Astrocyte of the cerebellum (primary cell): ENCODE measurements at places on chromosomes 1 and 21.

GRCh38 chr1:31776032-31776431, 11.9 kb upstream of the ADGRB2 start:
- DNase-seq = no peak

DNA sequence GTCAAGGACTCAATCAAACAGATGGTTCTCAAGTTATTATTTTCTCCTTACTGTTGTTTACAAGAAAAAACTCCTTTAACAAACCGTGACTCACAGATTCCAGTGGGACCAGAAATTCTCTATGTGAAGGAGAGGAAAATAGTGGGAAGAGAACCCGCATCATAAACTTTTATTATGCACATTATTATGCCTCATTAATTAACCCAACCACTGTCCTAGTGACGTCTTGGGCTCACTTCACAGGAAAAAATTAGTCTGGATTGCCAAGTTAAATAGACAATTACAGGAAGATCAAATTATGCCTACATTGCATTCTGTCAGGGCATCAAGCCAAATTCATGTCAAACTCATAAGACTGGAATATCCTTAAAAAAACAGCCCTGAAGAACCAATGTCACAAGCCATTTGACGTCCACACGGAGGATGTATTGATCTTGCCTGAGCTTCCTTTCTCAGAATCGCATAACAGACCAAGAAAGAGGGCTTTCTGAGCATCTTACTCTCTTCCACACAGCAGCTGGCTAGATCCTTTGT, 347.8 kb downstream of the DUSP10 start:
- DNase-seq = peak; percentile 97

- no peak for DNase-seq
Observed at GRCh38 chr1:11576109-11576875, 77.9 kb downstream of the FBXO2 start.

DNA sequence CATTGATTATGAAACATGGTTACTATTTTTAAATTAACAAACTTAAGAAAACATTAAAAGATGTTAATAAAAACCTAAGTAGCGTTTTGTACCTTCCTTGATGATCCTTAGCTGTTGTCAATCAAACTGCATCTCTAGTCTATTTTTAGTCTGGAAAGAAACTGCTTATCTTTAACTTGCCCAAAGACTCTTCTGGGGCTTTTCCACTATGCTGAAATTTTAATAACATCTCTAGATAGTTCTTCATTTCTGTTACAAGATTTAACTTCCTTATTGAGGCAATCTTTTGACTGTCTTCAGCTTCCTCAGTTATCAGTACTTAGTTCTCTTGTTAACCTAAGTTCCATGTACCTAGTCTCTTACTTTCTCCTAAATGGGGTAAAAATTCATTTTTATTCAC, 135.9 kb upstream of the HMCN1 start:
- no peak for DNase-seq

DNA sequence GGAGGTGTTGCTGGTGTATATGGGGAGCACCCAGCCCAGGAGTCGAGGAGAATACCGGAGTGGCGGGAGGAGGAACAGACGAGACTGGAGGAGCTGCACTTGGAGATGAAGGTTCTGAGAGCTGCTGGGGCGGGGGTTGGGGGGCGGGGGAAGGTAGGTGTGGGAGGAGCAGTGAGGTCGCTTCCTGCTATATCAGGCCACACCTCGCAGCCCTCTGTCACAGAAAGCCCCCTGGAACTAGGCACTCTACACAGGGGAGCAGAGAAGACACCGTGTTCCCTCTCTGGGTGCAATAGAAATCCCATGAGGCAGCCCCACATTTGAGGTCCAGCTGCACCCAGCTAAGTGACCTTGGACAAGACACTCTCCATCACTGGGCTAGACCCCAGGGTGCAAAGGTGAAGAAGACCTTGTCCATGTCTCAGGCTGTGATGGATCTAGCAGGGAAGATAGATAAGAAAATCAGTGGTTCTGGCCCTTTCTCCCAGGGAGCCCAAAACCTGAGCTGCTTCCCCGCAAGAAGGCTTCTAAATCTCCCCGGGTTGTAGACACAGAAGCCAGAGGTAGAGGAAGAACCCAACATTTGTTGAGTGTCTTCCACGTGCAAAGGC, 155.8 kb upstream of the EDN2 start:
- DNase-seq = no peak

GRCh38 chr21:17793246-17794123, 25.7 kb downstream of the C21orf91 start:
- no peak for DNase-seq

- no peak for DNase-seq
Observed at GRCh38 chr1:24984300-24984699, 54.2 kb upstream of the RUNX3 start.

DNA sequence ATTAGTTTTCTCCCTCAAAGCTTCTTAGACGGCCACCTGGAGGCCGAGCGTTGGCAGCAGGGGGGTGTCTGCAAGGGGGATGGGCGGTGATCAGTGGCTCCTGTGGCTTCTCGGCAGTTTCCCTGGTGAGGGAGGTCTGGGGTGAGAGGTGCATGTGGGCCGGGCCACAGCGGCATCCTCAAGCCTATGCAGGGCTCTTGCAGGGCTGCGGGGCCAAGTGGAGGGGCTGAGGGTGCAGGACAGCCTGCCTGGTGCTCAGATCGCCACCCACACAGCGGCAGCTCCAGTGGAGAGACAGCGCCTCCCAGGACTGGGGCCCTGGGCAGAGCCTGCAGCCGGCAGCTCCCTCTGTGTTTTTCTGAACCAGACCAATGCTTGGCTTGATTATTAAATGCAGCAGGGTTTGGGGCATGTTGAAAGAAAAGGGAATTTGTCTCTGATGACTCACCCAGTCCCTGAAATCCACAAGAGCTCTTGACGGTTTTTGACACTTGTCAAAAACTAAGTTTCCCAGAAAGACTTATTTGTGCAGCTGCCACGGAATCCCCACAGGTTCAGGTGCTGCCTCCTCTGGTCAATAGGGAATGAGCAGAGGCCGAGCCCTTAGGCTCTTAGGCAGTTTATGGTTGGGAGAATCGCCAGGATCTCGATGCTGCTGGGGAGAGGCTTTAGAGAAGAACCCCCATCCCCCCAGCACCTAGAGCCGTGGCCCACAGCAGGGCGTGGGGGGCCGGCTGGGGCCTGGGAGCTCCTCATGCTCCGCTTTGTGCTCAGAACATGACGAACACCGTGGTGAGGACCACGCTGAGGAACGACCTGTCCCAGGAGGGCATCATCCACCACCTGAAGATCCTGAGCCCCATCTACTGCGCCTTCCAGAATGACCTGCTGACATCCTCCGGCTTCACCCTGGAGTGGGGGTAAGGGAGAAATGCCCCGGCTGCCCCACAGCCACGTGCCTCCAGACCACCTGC, 54.7 kb downstream of the UMODL1 start:
- DNase-seq = no peak

GRCh38 chr21:18917622-18918021, 514.0 kb upstream of the TMPRSS15 start:
- no peak for DNase-seq

DNA sequence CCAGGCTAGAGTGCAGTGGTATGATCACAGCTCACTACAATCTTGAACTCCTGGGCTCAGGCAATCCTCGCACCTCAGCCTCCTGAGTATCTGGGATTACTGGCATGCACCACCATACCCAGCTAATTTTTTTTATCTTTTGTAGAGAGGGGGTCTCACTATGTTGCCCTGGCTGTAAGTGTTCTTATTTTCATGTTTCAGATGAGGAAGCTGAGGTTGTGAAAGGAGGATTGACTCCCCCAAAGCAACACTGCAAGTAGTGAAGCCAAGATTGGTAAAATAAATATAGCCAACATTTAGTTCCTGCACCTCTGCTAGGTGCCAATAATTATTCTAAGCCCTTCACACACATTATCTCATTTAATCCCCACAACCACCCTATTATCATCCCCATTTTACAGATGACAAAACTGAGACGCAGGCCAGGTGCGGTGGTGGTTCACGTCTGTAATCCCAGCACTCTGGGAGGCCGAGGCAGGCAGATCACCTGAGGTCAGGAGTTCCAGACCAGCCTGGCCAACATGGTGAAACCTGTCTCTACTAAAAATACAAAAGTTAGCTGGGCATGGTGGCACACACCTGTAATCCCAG, 2.1 kb downstream of the PMVK start:
- DNase-seq = no peak

- no peak for DNase-seq
Observed at GRCh38 chr1:241695246-241696171, 43.4 kb downstream of the WDR64 start.

- no peak for DNase-seq
Observed at GRCh38 chr1:17538010-17538409, 1.5 kb upstream of the ARHGEF10L start.

DNA sequence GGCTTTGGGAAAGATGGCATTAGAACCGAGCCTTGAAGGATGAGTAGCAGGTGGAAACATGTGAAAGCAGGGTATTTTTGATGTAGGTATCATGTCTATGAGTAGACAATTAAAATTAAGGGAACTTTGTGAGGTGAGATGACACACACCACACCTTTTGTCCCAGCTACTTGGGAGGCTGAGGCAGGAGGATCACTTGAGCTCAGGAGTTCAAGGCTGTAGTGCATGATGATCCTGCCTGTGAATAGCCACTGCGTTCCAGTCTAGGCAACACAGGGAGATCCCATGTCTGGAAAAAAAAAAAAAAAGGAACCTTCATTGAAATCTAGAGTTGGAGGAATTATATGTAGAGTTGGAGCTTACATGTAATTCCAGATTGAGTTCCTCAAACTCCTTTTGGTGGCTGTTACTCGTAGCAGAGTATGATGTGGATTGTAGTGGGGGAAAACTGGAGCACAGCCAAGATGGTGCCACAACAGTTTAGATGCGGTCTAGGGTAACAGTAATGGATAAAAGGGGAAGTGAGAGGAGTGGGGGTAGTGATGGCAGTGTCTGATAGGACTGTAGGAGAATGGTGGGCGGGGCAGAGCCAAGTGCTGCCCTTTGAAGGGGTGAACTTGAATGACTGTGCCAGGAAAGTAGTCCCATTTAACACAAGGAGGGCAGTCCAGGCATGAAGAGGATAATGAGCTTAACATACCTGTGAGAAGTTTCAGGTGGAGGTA, 17.4 kb downstream of the AK4 start:
- no peak for DNase-seq

DNA sequence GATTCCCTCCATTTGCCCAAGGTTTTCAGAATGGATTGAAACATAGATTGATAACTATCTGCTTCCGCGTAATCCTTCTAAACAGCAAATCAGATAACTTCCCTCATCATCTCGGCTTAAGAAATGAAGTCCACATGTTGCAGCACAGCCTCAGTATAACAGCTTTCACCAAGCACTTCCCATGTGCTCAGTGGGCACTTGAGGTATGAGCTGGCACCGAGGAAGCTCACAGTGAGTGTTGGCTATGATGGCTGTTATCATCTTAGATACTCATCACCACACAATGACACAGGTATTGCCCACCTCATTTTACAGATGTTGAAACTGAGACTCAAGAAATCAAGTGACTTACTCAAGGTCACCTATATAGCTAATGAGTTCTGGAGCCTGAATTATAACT, 43.2 kb downstream of the RCSD1 start:
- DNase-seq = no peak

GRCh38 chr1:227357171-227357926, 39.1 kb upstream of the CDC42BPA start:
- peak; percentile 28 for DNase-seq

DNA sequence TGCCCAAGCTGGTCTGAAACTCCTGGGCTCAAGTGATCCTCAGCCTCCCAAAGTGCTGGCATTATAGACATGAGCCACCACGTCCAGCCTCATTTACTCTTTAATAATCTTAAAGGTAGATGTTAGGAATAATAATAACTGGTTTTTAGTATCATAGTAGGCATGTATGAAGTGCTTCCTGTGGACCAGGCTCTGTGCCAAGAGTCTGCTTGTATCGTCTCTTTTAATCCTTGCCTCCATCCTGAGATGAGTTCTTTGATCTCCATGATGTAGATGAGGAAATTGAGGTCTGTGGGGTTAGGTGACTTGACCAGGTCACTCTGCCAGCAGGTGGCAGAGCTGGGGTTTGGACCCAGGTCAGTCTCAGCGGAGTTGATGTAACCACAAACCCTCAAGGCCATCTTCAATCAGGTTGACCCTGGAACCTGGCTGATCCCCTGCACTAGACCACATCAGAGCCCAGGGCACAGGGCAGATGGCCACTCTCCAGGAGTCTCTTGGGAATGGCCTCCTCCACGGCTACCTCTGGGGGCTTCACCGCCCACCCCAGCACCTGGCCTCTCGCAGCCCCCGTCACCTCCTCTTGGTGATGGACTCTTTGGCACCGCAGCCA, 11.3 kb downstream of the EFHD2 start:
- no peak for DNase-seq

DNA sequence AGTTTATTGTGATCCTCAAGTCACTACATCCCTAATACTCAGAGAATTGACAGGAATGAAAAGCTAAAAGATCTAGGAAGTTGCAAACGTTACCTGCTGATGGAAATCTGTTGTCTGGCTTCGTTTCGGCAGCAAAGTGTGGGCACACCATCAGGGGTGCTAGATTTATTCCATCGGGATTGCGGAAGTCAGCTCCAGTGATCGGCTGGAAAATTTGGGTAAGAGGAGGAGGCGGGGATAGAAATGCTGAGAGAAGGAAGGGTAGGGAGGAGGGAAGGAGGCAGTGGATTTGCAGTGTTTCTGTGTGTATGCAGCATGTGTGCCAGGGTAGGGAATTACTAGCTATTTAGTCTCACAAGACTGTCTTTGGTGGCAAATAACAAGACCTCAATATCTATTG, at the start of gene CTSK:
Gene CTSK (minus strand): TSS at position 140 of the 400 bp plus-strand sequence. CDS start 1,455 bp downstream, outside the sequence.
- no peak for DNase-seq

DNA sequence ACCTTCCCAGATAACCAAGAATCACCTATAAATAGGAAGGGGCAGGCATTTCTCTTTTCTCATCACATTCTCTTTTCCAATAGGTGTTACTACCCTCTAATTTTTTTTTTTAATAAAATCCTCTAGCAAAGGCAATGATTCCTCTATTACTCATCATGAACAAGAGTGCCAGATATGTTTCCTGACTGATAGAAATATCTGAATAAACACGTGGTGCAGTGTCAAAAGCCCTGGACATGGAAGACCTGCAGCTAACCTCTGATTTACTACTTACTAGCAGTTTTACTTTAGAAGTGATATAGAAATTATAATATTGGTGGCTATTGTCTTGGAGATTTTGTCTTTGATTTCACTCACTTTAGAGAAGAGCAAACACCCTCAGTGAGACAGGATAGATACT, 194.6 kb upstream of the SAMSN1 start:
- DNase-seq = no peak

DNA sequence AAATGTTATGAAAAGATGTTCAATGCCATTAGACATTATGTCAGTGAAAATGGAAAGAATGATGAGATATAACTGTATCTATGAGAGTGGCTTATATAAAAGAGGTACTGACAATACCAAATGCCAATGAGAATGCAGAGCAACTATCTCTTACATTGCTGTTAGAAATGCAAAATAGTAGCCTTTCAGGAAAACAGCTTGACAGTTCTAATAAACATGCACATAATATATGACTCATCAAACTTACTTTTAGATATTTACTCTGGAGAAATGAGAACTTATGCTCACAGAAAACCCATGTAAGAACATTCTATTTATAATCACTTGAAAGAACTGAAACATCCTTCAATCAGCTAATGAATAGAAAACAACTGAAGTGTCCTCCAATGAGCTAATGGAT, 996.7 kb upstream of the ADGRL4 start:
- DNase-seq = no peak
